ENCODE measurements at places on chromosomes 6 and 20.

GRCh38 chr20:5933802-5934436, 16.4 kb downstream of the TRMT6 start:
- no peak for DNase-seq

DNA sequence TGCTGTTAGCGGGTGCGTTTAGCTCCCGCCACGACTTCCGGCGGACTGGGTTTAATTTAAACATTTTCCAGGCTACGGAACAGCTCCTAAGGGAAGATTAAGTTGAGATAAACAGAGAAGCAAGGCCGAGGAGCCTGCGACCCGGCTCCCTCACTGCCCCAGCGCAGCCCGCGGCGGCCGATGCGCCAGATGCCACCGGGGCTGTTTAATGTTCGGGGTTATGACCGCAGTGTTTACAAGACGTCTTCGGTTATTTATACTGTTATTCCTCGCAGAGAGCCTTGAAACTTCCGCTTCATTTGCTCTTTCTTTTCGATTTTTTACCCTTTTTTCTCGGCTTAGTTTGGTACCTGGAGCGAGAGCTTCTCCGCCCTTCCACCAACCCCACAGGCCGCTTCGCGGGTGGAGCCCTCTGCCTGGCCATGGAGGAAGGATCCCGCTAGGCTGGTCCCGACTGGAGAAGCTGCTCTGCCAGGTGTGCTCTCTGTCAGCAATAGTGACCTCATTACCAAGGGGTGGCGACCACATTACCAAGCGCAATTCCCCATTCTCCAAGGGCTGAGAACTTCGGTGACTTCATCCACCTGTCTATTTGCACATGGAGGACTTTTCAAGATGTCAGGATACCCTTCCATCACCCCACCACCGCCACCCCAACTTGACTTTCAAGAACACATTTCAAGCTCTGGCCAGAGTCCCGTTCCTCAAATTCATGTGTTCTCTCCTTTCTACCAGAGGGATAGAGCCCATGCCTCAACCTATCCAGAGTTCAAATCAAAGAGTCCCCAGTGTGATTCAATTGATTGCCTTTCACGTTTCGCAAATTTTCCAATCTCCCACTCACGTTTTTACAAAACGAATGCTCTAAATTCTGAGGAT, 4.1 kb downstream of the TCF21 start:
- DNase-seq, result no peak

DNA sequence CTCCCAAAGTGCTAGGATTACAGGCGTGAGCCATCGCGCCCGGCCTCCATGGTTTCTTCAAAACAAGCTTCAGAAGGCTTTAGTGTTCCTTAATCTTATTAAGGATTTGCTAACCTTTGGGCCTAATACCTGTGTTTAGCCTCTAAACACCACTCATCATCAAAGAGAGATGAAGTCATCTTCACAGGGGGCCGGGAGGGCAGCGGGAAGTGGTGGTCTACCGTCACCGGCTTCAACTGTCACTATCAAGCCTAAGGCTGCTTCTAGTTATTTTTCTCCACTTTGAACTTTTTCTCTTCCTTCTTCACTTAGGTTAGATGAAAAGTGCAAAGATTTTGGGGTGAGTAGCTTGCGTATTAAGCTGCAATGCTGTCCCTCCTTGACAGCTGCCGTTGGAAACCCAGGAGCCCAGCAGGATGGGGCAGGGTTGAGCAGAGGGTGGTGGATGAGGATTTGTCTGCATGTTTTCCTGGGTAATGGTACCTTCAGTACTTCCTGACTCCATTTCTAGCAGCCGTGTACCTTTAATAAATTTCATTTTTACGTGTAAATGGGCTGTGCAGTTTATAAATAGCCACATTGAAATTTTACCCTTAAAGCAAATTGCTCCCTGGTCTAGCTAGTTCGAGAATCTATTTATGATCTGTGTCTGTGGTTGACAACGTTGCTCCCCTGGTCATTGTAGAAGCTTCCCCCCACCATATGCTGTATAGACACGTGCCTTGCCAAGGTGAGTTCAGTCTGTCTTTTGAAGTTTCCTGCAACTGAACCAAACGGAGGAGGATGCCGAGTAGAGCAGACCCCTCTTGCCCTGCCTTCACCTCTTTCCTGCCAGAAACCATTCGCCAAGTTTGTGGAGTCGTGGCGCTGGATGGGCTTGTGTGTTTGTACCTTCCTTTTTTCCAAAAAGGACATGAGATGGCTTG, 64.8 kb downstream of the SYNJ2 start:
- DNase-seq, result no peak

DNA sequence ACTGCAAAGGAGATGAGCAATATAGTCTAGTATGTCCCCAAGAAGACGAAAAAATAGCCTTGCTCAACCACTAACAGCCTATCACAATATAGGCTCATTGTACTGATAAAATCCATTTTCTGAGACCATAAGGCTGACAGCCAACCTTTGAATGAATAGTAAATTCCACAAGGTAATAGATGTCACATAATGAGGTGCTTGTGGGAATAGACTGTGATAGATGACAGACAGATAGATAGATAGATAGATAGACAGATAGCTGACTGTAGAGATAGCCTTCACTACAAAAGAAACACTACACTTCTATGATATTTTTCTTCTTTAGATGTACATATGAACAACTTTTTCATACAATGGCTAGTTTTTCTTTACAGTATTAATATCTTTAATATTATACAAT, 760.3 kb upstream of the NRSN1 start:
- DNase-seq, result no peak

GRCh38 chr20:1297486-1297885, 31.4 kb downstream of the SNPH start:
- no peak for DNase-seq

DNA sequence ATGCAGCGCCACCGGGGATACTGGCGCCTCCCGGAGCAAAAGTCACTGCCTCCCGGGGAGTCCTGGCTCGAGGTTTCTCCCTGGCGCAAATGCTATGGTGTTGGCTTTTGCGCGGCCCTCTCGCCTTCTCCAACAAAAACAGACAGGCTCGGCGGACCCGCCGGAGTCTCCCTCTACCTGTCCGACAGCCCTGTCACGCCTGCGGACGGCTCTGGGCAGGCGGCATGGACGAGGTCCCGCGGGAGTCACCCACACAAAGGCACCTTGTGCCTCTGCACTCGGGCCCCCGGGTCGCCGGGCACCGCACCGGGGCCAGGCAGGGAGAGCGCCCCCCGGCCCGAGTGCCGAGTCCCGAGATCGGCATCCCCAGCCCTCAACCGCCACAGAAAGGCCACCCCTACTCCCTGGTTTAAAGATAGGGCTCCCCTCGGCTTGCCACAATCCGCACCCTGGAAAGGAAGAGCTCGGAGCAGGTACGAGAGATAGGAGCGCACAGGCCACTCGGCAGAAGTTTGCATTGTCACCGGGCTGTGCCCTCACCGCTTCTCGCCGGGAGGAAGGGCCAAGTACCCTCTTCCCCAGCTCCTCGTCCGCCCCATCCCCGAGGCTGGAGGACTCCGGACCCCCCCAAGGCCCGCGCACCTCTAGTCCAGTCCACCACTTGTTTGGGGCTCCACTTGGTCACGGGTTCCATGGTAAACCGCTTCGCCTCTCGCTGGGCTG, 903 bp downstream of the CNKSR3 start:
- DNase-seq, result no peak

DNA sequence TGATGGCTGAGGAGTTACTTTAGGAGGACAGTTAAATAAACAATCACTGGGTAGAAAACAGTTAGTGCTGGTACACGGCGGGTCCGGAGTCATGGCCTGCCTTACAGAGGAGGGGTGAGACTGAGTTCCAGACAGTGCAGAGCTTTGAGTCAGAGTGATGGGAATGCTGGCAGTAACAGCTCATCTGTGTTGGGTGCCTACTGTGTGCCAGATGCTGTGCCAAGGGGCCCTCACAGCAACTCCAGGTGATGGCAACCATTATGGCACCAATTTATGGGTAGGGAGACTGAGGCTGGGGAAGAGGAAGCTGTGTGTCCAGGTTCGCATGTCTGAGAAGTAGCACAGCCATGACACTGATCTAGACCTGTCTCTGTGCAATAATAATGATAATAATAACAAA, 132.6 kb downstream of the CEBPB start:
- DNase-seq, result no peak

DNA sequence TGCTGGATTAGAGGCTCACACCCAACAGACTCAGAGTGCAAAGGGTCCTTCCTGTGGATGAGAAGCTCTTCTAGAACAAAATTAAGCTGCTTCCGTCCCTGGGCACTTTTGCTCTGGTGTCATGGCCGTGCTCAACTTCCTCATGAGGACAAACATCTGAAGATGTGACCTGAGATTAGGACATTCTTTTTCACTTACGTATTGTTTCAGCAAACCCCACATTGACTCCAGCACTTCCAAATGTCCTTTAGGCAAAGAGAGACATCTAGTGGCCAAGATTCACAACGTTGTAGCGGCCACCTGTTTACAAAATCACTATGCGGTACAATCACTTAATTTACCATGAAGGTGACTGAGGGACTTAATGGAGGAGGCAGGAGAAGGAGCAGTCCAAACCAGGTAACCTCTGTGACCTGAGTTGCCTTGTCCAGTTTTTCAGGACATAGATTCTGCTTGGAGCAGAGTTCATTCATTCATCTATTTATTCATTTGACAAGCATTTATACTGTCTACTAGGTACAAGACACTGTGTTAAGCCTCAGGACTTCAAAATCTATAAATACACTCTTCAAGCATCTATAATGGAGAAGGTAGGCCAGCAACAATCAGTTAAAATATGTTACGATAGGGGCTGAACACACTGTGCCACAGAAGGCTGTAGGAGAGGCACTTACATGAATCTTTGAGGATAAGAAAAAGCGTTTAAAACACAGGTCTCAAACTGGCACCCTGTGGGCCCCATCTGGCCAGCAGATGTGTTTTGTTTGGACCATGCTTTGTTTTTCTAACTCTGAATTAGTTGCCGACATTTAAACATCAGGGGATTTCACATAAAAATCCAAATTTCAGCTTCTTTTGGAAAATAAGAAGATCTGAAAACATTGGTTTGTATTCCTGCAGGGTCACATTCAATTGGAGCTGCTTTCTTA, 5.6 kb upstream of the ADGRF1 start:
- peak; percentile 45 for DNase-seq

DNA sequence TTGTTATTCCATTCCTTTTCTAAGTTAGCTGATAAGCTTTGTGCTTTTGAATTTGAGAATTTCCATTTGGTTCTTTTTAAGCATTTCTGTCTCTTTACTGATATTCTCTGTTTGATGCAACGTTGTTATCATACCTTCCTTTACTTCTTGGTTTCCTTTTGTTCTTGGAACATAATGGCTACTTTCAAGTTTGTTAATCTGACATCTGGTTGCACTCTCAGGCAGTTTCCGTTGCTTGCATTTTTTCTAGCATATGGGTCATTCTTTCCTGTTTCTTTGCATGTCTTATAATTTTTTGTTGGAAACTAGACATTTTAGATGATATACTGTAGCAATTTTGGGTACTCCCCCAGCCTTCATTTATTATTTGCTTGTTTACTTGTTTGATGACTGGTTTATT, 12.5 kb downstream of the CDC5L start:
- DNase-seq, result no peak

Data from T1000 (cell line).